Hippocampal formation (tissue), 2 donors: ENCODE measurements at places on chromosomes 12 and 14.

- no peak for DNase-seq
Measured at GRCh38 chr12:9341260-9341585, 133.0 kb upstream of the PZP start.

DNA sequence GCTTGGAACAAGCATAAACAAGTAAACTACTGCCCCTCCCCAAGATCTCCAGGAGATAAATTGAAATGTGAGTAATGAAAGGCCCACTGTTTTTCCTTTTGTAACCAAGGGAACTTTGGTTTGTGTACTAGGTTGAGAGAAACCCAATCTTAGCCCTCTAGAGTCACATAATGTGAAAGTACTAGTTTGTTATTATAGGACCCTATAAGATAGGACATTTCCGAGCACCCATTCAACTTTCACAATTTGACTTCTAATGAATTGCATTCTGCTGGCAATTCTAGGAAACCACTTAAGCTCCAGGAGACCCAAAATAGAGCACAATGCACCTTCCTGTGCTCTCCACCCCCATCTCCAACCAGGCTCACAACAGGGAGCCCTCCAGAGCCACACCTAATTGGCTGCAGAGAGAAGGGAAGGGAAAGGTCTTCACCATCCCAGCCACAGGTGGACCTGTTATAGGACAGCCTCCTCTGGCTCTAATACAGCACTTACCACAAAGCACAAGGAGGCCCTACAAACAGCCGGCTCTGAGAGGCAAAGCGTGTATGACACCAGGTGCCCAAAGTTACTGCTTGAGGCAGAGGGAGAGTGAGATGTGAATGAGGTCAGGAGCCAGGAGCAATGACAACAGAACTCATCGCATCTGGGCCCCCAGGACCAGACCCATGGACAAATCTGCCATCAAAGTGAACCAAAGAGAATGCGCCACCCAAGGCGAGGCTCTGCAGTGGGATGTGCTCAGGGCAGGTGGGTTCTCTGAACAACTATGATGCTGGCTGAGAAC is 163.3 kb upstream of the NTF3 start:
- no peak for DNase-seq

GRCh38 chr14:24377126-24377525 is 9.1 kb downstream of the NFATC4 start:
- DNase-seq, result no peak

DNA sequence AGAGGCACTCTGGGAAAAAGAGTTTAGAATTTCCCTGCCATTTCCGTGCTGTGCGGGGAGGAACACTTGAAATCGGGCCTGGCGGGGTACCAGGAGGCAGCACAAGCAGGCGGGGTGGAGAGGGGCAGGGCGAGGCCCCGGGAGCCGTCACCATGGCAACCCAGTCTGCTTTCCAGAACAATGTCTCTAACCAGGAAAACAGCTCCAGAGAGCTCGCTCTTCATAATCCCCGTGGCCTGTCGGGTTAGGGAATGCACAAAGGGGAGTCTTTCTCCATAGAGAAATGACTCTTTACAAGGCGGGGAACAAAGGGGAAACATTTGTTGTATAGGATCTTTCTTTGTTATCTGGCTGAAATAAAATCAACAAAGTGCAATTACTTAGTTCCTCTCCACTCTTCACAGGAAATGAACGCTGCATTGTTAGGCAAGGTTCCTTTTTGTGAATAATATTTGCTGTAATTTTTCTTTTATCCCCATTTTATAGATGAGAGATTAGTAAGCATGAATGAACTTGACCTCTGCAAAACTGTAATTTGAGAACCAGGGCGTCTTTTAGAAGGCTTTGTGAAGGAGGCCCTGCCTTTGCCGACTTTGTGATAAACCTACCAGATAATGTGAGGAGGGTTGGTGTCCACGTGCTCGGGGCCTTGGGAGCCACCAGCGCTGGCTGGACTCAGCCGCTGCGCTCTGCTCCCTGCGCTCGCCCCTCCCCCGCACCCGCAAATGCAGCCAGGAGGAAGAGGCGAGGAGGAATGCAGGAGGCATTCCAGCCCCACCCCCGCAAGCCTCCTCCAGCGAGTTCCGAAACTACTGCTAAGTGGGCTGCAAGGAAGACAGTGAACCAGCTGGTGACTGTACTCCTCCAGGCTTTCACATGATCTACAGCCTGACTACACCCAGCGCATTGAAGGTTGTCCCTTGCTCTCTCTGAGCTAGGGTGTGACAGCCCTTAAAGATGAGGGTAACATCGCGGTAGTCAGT is 105.2 kb upstream of the ATF7IP start:
- peak; percentile 71 for DNase-seq

GRCh38 chr12:32559434-32559833 is 119.7 kb upstream of the DNM1L start:
- no peak for DNase-seq

GRCh38 chr14:20668969-20669368 is 15.4 kb upstream of the RNASE4 start:
- DNase-seq, result no peak

DNA sequence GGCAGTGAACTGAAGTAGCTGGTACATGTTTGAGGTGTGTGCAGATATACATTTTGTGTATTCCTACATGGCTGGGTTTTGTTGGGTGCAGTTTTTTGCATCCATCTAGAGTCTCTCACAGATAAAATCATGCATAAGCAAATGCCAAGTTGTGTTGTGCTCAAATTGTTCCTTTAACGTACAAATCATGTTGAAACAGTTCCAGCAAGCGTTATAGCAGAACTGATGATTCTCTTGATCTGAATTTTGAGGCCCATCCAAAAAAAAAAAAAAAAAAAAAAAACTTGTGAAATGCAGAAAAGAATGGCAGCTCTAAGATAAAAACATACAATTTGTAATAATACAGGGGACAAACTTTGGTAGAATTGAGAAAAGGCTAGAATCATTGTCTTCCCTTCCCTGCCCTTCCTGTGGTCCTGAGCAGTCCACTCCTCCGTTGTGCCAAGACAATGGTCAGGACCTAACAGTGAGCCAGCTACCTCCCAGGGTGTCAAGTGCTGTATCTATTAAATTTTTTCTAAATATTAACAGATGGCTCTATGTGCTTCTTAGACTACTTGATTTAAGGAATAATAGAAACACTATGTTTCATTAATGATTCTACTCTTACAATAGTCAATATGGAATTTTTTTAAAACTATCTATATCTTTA is 122.1 kb downstream of the PLEKHA5 start:
- no peak for DNase-seq

GRCh38 chr14:57205938-57206337 is 62.8 kb downstream of the EXOC5 start:
- DNase-seq, result no peak

- no peak for DNase-seq
Measured at GRCh38 chr12:81798294-81798693, 39.1 kb upstream of the PPFIA2 start.

DNA sequence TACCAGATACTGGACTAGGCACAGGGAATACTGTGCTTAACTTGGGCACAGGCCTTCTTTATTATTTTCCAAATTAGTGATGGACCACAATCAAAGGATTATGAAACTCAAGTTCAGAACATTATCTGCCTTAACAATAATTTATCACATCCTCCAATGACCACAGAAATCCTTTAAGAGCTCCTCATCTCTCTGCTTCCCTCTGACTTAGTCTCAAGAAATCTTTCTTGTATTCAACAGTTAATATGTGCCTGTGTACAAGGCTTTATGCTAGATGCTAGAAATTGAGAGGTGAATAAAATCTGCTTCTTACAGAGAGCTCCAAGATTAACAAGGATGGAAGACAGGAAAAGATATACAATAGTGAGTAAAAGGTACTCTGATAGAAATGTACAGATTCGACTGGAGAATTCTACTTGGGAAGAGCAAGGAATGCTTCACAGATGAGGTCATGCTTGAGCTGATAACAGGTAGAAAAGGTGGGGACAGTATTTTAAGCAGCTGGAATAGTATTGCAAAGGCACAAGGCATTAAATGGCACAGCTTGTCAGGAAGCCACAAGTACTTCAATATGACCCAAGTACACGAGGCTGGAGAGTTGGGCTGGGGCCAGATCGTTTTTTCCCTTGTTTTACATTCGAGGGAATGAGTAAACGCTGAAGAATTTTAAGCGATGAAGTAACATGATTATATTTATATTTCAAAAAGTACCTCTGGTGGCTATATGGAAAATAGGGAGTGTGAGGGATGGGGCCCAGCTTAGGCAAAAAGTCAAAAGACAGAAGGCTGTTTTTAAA is 55.1 kb upstream of the ARID2 start:
- DNase-seq, result no peak

- no peak for DNase-seq
Measured at GRCh38 chr12:131482199-131482598, 228.7 kb upstream of the SFSWAP start.

DNA sequence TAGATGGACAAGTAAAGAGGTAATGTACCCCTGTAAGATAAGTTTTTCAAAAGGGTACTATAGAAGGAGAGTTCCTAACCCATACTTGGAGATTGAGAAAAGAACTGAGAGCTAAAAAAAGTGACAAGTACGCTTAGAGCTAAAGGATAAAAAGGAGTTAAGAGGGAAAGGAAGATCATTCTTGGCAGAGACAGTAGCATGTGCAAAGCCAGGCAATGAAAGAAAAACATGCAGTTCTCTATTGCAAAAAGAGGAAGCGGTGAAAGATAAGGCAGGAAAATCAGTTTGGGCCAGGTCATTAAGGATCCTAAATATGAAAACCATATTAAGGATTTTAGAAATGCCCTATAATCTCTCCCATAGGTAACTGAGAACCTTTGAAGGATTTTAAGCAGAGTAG is 500.4 kb upstream of the GARIN6 start:
- no peak for DNase-seq

GRCh38 chr12:51326698-51327439 is 2.9 kb upstream of the BIN2 start:
- DNase-seq, result peak; percentile 25

GRCh38 chr14:23650506-23650905 is 14.3 kb downstream of the DHRS2 start:
- DNase-seq, result no peak

DNA sequence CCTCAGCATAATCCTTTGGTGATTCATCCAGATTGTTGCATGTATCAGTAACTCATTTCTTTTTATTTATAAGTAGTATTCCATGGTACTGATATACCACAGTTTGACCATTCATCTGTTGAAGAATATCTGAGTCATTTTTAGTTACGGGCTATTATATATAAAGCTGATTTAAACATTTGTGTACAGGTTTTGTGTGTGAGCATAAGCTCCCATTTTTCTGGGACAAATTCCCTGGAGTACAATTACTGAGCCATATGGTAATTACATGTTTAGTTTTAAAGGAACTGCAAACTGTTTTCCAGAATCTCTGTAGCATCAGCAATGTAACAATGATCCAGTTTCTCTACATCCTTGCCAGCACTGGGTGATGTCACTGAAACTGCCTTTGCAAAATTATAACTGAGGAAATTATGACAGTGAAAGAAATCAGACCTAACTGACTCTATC is 236.2 kb upstream of the KRR1 start:
- DNase-seq, result peak; percentile 30

- no peak for DNase-seq
Measured at GRCh38 chr14:63454436-63454835, 88.7 kb downstream of the PPP2R5E start.

- DNase-seq, result no peak
Measured at GRCh38 chr12:79635676-79636075, 55.1 kb downstream of the PAWR start.

DNA sequence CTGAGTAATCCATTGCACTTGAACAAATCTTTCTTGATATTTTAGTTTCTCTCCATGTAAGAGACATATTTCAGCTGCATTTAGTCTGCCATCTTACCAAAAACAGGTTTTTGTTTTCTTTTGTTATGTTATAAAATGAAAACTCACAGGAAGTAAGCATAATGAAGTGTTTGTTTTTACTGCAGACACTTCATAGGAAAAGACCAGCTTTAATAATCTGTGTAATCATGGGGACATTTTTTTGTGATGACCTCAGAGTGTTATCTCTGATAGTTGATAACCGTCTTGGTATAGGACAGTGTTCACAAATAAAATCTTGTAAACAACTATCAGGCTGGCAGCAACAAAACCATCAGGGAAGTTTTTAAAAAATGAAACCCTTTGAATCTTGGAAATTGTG is 266.2 kb upstream of the OR4E1 start:
- no peak for DNase-seq

DNA sequence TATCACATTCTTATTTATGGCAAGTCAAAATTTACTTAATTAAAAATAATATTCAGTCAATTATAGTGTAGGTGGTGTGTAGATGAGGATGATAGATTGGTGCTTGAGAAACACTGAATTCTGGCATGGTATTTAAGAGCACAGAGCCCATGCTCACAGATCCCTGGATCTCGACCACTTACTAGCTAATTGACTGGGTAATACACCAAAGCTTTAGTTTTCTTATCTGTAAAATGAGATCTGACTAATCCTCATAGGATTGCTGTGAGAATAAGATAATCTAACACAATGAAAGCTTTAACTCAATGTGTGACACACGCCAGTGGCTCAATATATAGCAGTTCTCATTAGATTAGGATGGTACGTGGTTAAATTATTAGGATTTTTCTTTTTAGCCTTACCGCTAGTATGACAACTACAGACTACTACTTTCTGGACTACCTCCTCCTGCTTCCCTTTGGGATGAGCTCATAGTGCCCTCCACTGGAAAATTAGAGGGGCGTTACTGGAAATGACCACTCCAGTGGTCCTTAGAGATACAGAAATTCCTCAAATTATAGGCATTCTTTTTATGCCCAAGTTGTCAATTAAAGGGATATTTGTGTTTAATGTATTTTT is 482.8 kb upstream of the TBX3 start:
- no peak for DNase-seq

GRCh38 chr14:104973135-104973384 is 5.1 kb downstream of the AHNAK2 start:
- DNase-seq, result no peak

DNA sequence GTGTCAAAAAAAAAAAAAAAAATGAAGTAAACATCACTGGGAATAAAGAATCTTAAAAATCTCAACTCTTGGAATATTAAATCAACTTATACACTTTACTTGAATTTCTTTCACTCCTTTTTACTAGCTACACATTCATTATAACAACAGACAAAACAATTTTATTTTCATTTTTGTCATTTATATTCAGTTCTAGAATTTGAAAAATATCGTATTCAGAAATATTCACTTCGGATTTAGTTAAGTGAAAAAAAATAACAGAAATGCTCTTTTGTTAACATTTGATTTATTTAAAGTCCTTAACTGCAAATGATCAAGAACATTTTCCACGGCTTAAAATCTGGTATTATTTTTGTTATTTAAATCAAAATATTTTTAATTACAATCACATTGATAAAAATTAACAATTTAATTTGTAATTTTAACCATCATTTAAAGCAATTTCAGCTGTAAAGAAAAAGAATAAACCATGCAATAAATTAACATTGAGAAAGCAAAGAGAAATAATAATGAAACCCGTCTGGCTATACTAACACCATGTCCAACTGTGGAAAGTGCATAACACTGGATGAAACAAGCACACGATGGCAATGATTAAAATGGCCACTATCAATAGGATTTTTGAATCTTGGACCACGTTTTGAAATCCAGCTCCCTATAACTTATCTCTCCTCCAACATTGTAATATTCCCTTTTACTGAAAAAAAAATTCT is 5.2 kb downstream of the FOXA1 start:
- DNase-seq, result no peak
